Spleen (tissue), 13 donors: ENCODE measurements at places on chromosomes 7 and 10. TPM values are rescaled to one million over a fixed set of nuclear protein-coding genes. Genes with fewer than 3 reads are reported as not detected.

The LOXL4 gene
- 2.5 TPM for total RNA-seq

The CCL26 gene
- not detected for total RNA-seq

DNA sequence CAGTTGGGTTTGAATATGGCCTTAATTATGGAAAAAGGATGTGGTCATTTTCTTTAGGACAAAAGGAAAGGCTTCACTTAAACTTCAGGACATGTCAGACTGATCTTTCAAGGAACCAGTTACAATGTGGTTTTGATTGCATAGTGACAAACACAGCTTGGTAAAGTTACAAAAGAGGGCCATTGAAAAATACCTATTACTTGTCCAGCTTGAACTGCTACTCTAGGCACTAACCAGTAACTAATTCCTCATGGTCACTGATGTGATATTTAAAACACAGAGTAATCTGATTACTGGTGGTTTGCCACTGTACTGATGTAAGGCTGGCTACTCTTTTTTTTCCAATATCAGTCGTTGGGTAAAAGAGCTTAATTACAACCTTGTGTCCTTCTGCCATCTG, 22.6 kb downstream of the TES start:
- no peak overlapping the region for H3K27ac ChIP-seq
- no peak for DNase-seq
- H3K27me3 ChIP-seq, result no peaks in the 10 kb centered on the region
- peaks cover 18% of the 10 kb centered on the region for H3K36me3 ChIP-seq
- H3K4me1 ChIP-seq, result peaks cover 67% of the 10 kb centered on the region

GRCh38 chr7:154591544-154591943, 411.4 kb downstream of the PAXIP1 start:
- H3K27ac ChIP-seq, result no peak overlapping the region
- no peaks in the 10 kb centered on the region for H3K4me1 ChIP-seq
- no peaks in the 10 kb centered on the region for H3K36me3 ChIP-seq
- no peaks in the 10 kb centered on the region for H3K27me3 ChIP-seq
- DNase-seq, result no peak
- no peak overlapping the region for H3K4me3 ChIP-seq

DNA sequence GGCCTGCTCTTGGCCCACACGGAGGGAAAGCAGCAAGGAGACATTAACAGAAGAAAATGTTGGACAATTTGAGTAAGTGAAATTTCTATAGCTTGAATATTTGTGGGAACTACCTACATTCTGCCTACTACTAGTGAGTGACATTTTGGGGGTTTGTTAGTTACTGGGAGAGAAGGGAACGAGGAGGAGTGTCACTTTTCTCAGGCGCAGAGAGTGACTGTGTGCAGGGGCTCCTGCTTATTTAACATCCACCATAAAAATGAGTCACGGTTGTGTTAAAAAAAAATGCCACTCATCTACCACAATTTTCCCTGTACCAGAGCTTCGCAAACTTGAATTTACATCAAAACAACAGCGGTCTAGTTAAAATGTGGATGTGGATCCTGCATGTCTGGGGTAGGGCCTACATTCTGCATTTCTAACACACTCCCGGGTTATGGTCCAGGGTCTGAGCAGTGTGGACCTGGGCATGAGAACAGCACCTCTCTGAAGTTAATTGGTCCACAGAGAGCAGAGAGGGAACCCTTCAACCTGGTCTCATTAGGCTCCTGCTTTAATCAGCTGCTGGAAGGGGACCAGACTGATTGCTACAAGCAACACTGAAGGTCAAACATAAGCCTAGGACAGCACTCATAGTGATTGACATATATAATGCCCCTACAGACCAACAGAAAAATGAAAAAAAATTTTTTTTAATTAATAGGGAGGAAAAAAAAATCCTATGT, 41.4 kb downstream of the ICA1 start:
- H3K27me3 ChIP-seq, result no peaks in the 10 kb centered on the region
- peaks cover 6% of the 10 kb centered on the region for H3K4me1 ChIP-seq
- no peak overlapping the region for H3K4me3 ChIP-seq
- H3K27ac ChIP-seq, result no peak overlapping the region
